Skeletal muscle cell (primary cell): ENCODE measurements at places on chromosomes 1 and 21.

DNA sequence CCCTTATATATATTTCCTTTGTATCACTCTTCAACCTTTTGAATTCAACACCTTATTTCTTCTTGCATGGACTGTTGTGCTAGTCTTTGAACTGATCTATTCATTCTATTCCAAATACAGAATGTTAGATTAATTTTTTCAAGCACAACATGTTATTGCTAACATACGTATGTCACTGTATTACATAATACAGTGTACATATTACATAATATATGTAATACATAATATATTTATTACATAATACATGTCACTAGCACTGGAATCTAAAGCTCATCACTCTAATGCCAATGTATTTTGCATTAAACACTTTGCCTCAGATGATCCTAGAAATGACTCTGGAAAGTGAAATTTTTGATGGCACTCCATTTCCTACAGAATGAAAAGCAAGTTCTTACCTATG lies 59.8 kb downstream of the LRRC8D start:
- no peak for DNase-seq

DNA sequence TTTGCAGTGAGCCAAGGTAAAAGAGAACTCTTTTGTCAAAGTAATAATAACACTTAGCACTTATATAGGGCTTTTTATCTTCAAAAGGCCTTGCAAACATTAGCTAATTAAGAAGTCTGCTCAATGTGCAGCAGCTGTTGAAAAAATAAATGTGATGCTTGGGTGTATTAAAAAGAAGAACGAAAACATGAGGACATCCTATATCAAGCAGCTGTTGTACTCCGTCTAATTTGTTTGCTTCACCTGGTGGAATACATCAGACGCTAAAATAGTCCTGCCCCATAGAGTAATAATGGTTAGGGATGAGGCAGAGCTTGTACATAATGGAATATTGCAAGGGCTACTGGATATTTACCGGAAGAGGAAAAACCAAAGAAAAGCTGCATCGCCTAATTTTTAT lies 299.5 kb downstream of the ST6GALNAC3 start:
- DNase-seq, result peak; percentile 11

- DNase-seq, result no peak
Measured at GRCh38 chr1:175848329-175848728, 104.9 kb upstream of the TNR start.

- no peak for DNase-seq
Measured at GRCh38 chr1:3857791-3858129, 484 bp downstream of the DFFB start.
